ENCODE measurements at places on chromosomes 7 and 10.

- no peak for DNase-seq
Observed at GRCh38 chr10:104581884-104582601, 59.0 kb upstream of the SORCS3 start.

GRCh38 chr7:11078247-11078834 lies 104.7 kb downstream of the PHF14 start:
- DNase-seq, result peak; percentile 9

DNA sequence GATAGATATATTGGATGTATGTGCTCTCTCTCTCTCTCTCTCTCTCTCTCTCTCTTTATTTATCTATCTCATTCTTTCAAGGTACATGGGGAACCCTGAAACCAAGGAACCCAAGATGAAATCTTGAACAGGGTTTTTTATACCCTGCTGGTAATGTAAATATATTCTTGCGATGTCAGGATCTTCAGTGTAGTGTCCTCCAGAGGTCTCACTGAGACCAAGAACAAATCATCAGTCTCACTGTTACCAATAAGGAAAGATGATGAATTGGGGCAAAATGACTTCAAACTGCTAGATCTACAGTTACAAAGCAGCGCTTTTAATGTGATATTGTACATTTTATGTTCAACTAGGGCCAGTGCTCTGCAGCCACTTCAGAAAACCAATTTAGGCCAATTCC lies 423.5 kb downstream of the ANKRD7 start:
- DNase-seq, result no peak

DNA sequence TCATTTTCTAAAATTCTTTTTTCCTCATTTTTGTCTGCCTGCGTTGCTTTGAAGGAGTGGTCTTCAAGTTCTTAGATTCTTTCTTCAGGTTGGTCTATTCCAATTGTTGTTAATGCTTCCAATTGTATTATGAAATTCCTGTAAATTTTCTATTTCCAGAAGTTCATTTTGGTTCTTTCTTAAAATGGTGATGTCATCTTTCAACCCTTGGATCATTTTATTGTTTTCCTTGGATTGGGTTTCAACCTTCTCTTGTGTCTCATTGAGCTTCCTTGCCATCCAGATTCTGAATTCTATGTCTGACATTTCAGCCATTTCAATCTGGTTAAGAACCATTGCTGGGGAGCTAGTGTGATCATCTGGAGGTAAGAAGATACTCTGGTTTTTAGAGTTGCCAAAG lies 33.1 kb downstream of the PNLIPRP2 start:
- DNase-seq, result no peak

GRCh38 chr7:81705206-81705605 lies 64.6 kb downstream of the HGF start:
- DNase-seq, result no peak

DNA sequence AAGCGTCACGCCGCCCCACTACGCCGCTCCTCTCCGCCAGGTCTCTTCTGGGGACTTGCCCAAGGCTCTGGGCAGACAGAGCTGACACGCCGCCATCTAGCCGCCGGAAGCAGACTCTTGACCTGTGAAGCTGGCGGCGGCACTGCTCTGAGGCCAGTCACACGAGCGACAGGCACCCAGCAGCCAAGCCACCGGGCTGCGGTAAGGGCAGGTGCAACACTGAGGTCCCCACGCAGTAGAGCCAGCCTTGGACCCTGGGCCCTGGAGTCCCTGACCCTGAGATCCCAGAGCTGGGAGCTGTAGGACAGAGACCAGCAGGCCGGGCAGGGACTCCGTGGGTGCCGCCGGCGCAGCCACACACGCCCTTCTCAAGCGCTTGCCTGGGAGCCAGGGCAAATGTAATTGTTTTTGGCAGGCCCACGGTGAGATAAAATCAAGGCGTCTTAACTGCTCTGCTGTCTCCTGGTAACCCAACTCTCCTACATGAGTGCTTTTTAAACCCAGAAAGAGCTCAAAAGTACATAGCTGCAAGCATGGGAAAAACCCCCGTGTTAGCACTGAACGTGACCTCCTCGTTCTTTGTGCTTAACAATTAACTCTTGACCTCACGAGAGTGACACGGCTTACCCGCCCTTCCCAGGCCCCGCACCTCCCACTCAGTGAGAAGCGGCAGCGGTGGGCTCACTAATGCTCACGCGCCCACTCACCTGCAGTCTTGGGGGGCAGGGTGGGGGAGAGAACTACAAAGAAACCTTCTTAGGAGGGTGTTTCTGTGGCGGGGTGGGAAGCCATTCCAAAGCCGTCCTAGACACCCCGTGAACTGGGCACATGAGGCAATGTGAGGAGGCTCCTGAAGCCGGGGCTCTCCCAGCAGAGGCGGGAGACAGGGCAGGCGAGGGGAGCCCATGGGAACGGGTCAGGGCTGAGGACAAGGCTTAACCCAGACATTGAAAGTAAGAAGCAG lies 8.5 kb downstream of the GPER1 start:
- no peak for DNase-seq

GRCh38 chr10:120543291-120543690 lies 86.3 kb downstream of the PLPP4 start:
- no peak for DNase-seq

GRCh38 chr7:77903597-77903996 lies 105.0 kb downstream of the PHTF2 start:
- peak; percentile 15 for DNase-seq

DNA sequence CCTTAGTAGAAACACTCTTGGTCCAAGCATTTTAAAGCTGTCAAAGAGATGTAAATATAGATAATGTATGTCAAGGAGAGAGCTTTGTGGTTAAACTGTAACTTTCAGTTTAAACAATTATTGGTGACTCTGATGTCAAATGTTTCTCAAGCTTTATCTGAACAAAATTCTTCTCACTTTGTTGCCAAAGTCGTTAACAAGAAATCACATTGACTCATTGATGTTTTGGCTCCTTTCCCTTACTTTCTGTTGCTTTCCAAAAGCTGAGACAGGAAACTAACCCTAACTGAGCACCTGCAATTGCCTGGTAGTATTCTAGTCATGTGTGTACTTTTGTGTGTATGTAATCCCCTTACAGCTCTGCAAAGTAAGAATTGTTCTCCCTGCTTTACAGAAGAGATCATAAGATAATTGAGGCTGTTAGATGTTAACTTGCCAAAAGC lies 108.5 kb downstream of the CFTR start:
- DNase-seq, result no peak

DNA sequence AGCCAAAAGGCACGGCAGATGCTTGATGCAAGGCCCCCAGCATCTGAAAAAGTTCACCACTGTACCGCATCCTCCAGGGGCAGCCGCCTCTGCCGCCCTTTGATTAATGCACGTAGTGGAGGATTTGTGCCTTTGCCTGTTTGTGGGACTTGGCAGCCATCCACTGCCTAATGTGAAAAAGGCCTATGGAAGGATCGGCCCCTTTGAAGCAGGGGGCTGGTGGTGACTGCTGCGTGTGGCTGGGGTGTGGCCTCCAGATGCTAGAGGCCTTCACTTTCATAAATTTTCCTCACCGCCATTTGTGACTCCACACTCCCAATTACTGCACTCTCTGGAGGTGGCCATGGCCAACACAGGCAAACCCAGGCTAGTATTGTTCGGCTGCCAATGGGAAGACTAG lies 226.0 kb downstream of the BMPER start:
- DNase-seq, result no peak

- no peak for DNase-seq
Observed at GRCh38 chr7:109696723-109697122, 1127.0 kb downstream of the DNAJB9 start.

DNA sequence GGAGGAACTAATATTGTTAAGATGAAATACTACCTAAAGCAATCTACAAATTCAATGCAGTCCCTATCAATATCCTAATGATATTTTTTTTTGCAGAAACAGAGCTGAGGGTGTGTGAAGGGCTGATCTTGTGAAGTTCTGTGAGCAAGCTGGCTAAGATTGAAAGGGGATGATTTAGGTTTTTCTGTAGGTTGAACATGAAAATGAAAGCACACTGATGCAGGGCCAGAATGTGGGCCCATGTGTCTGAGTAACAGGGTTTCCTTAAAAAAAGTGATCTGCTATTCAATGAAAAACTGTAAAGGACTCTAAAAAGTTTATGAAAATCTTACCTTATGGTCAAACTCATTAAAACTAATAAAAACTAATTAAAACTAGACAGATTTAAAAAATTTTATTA lies 47.4 kb downstream of the GRB10 start:
- no peak for DNase-seq

GRCh38 chr7:146175716-146176115 lies 59.1 kb downstream of the CNTNAP2 start:
- DNase-seq, result no peak

- no peak for DNase-seq
Observed at GRCh38 chr10:98619446-98619845, 172.7 kb upstream of the HPS1 start.

- DNase-seq, result no peak
Observed at GRCh38 chr7:42203336-42203735, 33.7 kb downstream of the GLI3 start.

DNA sequence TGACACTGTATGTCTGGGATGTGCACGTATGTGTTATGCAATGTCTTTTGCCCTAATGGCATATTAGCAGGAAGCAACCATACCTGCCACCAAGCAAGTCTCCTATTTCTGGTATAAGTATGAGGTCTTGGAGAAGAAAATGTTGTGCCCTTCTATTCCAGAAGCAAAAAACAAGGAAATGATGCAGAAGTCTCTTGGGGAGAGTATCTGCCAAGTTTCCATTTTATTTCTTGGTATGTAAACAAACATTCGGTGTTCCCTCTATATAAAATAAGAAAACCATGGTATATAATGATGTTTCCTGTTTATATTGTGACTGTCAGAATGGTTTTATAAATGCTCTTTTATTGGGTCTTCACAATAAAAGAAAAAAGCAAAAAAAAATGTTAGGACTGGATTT lies 19.3 kb upstream of the MYO3A start:
- no peak for DNase-seq

- no peak for DNase-seq
Observed at GRCh38 chr7:138455609-138456008, 4.5 kb upstream of the TRIM24 start.

- DNase-seq, result no peak
Observed at GRCh38 chr10:96681524-96681923, 38.8 kb downstream of the PIK3AP1 start.

DNA sequence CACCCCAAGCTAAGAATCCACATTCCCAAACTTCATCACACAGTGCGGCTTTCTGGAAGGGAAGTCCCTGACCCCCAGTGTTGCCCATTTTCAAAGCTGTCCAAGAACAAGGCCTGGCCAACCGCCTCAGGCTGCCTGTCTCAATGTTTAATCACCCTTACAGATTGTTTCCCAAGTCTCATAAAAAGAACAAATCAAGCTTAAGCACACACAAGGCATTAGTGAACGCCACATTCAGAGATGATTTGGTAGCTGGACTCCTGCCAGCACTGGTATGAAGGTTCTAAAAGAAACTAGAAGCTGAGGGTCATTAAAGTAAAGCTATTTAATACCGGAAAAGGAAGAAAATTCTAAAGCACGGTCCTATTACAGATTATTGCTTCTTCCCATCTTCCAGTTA lies 35.6 kb downstream of the C10orf90 start:
- DNase-seq, result no peak

DNA sequence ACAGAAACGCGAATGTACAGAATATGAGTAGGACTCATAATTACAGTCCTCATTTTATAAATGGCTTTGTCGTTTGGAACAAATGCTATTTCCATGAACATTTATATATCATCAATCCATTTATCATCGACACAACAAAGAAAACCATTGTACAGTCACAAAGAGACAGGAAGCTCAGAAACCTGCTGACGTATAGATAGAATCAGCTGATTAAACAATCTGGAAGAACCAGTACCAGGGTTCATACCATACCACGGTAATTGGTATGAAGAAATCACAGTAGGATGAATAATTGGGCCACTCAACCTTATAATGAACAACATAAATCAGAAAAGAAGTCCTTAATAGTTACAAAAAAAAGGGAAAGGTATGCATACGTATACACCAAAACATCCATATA lies 295.0 kb downstream of the PARD3 start:
- DNase-seq, result no peak

DNA sequence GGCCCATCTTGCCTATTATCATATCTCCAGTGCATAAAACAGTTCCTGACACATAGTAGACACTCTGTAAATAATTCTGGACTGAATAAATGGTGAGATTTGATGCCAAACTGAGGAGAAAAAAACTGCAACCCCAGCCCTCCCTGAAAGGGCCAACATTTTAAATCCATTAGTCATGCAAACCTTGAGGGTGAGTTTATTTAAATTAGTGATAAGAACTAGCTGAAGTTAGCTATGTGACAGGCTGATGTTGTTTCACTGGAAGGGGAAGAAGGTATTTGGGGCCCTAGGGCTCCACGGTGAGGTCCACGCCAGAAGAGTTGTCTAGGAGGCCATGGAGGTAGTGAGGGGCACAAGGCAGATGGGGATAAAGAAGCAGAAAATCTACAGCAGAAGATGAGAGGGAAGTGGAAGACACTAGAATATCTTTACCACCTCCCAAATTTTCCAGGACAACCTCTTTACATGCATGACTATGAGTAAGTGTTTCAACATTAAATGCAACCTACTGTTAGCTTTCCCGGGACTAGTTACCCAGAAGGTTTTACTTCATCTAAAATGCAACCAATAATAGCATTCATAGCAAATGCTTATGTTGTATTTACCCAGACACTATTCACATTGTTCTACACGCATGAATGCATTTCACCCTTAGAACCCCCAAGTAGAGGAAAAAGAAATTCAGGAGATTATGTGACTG lies 183.2 kb upstream of the LYZL1 start:
- no peak for DNase-seq

DNA sequence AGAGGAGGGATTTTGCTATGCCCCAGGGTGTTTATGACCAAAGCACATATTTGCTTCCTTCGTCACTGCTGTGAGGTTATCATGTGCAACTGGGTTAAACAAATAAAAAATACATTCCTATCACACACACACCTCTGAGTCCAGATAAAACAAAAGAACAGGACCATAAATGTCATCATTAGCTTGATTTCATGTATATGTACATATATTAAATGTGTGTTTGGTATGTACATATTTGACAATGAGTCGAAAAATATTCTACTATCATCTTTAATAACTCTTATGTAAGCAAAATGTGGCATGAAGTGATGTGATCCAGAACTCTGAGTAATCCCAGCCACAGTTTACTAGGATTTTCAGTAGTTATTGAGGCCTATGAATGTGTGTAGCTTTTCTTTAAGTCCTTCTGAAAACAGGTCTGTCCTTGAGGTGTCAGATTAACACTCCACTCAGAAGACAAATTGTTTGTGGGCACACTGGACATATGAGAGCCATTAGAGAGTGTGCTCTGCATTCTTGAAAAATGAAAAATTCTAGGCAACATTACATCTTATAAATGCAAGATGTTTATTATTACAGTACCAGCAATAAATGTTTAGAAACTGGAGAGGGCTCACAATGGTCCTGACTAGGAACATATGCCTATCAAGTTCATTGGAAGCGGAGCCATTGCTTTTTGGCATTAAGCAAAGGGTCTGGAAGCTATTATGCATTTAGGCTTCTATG lies 335.1 kb upstream of the SEMA3A start:
- DNase-seq, result no peak

- no peak for DNase-seq
Observed at GRCh38 chr10:50392426-50392825, 141.1 kb upstream of the ASAH2 start.
